GM12892 (cell line): ENCODE measurements at places on chromosomes 5 and 9.
A peak's percentile ranks its signal among the peaks of the same experiment; 100 is the strongest.

- DNase-seq: no peak
Measured at GRCh38 chr9:121261107-121261460, 6.9 kb upstream of the GSN start.

DNA sequence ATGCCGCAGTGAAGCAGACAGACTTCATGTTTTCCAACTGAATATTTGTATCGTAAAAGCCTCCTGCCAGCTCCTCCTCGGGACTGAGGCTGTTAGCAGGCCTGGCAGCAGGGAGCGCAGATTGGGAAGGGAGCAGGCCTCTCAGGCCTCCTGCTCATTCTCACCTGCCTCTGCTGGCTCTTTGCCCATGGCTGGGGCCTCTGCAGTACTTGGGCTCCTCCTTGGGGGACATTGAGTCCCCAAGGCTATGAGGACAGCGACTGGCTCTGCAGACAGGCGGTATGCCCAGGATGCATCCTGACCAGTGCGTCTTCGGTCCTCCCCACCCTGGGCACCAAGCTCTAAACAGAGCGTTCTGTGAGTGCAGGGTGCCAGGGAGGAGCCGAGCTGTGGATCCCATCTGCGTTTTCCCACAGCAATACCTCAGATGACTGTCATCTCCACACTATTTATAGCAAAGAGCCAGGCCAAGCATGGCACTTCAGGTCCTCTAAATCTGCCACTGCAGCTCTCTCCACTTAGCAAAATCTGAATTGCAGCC is 38.7 kb downstream of the TSTD2 start:
- DNase-seq: no peak

GRCh38 chr5:143606043-143606752 is 202.7 kb upstream of the NR3C1 start:
- DNase-seq: no peak

DNA sequence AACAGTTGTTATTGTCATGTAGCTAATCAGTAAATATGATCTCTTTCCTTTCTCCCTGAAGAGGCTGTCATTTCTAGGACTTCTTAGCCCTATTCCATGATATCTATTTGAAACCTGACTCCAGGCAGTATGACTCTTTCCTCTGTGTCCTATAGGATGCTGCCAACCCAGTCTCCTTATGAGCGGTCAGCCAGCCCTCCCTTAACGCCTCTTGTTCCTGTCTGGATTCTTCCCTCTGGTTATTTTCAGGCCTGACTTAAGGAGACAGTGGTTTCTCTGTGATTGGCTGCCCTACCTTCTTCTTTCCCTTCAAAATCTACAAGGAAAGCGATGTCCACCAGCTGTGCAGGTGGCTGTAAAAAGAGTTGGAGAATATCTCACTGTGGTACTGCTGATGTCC is 19.4 kb upstream of the C5orf63 start:
- DNase-seq: no peak

GRCh38 chr9:92324431-92324830 is 719 bp downstream of the NOL8 start:
- DNase-seq: no peak

DNA sequence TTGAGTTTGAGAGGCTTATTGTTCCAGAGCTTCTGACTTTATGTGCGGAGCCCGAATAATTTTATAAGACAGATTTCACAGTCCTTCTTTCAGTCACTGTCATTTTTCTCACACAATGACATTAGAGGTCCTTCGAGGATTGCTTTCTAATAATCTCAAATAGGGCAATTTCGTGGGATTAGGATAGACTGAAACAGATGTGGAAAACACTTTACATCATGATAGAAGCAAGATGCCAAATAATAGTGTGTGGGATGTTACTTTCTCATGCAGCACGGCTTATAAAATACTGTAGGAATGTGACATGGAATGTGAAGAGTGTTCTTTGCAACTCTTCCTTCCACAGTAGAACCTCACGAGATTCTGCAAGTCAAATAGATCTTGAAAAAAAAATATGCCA is 451.3 kb downstream of the SEMA5A start:
- DNase-seq: no peak

GRCh38 chr5:175335691-175336090 is 108.3 kb downstream of the DRD1 start:
- no peak for DNase-seq

GRCh38 chr5:148446611-148447010 is 62.9 kb downstream of the FBXO38 start:
- DNase-seq: no peak

GRCh38 chr5:73437101-73437776 is 11.3 kb downstream of the FOXD1 start:
- no peak for DNase-seq

GRCh38 chr5:36181774-36182173 is 29.9 kb downstream of the SKP2 start:
- no peak for DNase-seq

- DNase-seq: no peak
Measured at GRCh38 chr5:151469992-151470391, 22.6 kb downstream of the SLC36A1 start.

DNA sequence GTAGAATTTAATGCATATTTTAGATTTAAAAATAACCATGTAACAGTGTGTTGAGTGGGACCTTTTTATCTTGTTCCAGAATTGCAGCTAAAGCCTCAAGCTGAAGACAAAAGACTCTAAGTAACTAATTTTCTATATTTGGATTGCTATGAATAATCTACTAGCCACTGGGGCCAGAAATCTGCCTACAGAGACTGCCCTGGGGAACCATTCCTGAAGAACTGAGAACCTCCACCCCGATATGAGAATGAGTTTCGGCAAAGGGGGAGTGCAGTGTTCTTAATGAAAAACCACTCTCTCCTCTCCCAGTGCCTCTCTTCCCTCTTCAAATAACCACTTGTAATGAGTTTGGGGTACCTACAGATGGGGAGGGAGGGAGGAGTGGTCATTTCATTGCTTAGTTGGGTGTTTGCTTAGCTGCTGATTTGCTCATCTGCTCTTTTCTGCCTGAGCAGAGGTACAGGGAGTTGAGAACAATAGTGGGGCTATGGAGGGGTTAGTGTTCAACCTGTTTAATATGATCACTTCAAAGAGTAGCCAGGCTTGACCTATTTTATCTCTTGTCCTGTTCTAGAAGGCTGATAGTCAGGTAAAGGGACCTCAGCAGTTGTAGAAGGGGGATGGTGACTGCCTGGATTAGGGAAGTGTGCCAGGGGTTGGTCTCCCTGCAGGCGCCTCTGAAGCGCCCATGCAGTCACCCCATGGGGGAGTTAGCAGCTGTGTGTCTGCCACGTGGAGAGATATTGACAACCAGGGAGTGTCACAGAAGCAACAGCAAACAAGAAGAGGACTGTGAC is 47.7 kb downstream of the ATG10 start:
- DNase-seq: no peak

DNA sequence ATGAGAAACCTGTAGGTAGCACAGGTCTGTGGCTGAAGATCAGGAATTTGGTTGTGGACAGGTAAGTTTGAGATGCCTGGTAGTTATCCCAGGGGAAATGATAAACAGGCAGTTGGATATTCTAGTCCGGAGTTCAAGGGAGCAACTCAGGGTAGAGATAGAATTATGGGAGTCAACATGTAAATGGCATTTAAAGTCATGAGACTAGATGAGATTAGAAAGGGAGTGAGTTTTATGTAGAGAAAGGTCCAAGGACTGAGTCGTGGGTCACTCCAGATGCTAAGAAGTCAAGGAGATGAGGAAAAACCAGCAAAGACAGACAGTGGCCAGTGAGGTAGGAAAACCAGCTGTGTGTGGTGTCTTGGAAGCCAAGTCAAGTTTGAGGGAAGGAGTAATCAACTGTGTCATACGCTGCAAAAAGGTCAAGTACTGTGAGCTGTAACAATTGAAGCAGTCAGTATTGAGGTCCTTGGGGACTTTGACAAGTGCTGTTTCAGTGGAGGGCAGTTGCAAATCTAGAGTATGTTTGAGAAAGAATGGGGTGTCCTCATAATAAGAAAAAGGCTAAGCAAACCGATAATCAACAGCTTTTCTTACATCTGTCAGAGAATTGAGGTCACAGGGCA is 18.2 kb downstream of the GNPDA1 start:
- DNase-seq: no peak

- DNase-seq: peak; percentile 96
Measured at GRCh38 chr9:35102769-35103659, at the start of gene STOML2. STOML2 (minus strand) TSS chr9:35103131; CDS start chr9:35103094, 37 bp downstream.

GRCh38 chr9:91101611-91102168 is 260.0 kb downstream of the AUH start:
- no peak for DNase-seq

GRCh38 chr5:98794001-98794400 is 20.5 kb downstream of the RGMB start:
- DNase-seq: no peak

- no peak for DNase-seq
Measured at GRCh38 chr9:81389569-81389993, 299.8 kb downstream of the TLE1 start.

DNA sequence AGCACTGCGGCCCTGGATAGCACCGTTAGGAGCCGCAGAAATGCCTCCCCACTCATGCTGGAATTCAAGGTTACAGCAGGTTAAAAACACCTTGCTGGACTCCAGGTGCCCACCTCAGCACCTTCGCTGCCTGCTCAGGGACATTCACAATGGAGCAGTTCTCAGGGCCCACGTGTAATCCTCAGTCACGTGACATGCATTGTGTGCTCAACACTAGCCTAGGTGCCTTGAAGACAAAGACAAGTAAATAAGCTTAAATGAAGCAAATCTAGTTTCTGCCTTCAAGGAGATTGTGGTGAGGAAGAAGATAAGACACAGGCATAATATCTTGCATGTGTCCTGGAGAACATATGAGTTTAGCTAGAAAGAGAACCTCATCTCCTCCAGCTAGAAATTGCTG is 82.1 kb downstream of the FSTL4 start:
- no peak for DNase-seq

GRCh38 chr5:110751902-110752762 is 13.3 kb downstream of the SLC25A46 start:
- peak; percentile 23 for DNase-seq

- no peak for DNase-seq
Measured at GRCh38 chr5:63961598-63962161, 565 bp downstream of the HTR1A start.

DNA sequence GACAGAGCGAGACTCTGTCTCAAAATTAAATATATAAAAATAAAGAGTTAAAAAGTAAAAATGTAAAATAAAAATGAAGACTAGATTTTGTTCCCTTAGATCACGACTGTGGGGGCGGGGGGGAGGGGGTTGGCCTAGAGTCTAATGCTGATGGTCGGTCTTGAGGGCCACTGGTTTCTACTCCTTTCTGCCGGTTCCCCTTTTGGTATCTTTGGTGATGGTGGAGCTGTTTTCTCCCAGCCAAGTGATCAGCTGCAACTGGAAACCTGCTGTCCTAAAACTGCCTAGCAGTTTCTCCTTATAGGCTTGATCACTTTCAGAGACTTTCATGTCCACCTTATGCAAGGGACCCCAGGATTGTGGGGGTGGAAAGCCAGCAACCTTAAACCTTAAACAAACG is 1.1 kb downstream of the SRD5A1 start:
- DNase-seq: peak; percentile 28

- DNase-seq: no peak
Measured at GRCh38 chr5:80928073-80928472, 32.1 kb upstream of the RASGRF2 start.
